B cell (primary cell): ENCODE measurements at places on chromosomes 7 and 10. TPM values are rescaled to one million over a fixed set of nuclear protein-coding genes. Genes with fewer than 3 reads are reported as not detected.

The RSPH10B gene
- 0.20 TPM in 1 of 2 replicates, not detected in the other for total RNA-seq

The TDRD1 gene
- total RNA-seq, result 0.22 and 0.29 TPM in 2 replicates

The CYP3A7 gene
- not detected in 2 replicates for total RNA-seq

The FAM221A gene
- total RNA-seq, result 10.7 and 10.8 TPM in 2 replicates

The RASA4B gene
- total RNA-seq, result 15.6 and 20.6 TPM in 2 replicates

The GPNMB gene
- 1.9 and 2.6 TPM in 2 replicates for total RNA-seq

The TLL2 gene
- 0.47 and 0.51 TPM in 2 replicates for total RNA-seq

DNA sequence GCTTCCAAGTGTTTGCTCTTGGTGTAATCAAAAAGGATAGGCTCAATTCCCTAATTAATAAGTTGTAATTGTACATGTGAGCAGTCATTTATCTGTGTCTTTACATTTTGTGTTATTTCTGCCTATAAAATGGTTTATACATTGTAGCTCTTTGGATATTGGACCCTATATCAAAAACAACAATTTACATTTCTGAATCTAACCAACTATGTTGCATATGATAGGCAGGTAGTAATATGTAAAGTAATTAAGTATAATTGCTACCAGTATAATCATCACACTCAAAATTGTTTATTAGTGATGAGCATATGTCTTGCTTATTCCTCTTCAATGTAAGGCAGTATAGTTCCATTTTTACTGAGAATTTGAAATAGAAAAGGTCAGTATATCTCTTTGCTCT lies 13.8 kb downstream of the AKR1C1 start:
- DNase-seq, result no peak

GRCh38 chr10:31721096-31721495 lies 207.5 kb downstream of the ARHGAP12 start:
- no peak for DNase-seq

DNA sequence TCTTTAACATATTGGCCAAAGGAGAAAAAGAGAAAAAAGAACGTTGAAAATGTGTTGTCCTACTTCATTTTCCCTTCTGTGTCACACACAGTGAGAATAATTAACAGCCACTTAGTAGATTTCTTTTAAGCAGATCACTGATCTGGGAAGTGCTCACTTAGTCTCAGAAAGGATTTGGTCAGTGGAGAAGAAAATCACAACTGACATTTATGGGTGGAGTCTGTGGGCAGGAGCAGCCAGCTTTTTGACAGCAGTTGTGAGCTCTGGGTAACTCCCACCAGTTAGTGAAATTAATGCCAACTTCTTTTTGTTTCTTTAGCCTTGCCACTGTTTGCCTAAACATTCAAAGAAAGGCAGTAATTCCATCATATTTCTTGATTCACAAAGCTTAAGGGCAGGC lies 49.7 kb downstream of the CDK14 start:
- DNase-seq, result no peak

- no peak for DNase-seq
Measured at GRCh38 chr10:79385804-79386531, 38.7 kb downstream of the PPIF start.

DNA sequence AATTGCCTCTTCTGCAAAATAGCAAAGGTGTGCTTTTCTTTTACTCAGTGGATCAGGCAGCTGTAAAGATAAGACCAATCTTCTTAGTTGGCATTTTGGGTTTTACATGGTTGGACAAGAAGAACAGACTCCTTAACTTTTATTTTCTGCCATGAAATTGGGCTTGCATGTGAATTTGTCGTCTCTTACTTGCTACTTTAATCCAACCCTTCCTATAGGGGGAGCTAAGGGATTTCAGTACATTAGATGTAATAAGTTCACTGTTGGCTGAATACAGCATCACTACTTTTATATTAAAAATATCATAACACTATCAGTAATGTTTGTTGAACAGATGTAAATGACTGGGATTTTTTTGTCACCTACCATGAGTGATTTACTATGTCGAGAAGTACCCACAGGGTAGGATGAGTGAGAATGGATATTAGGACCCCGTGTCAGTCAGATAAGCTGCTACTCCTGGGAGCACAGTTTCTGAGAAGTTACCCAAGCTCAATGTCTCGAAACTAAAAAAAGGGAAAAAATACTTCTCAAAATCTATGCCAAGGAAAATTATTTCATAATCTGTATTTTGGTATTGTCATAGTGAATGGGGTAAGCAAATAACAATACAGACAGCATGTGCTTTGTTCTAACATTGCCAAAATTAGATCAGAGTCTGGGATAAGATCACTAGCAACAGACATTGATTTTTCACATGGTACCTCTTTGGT lies 127.4 kb upstream of the AGR3 start:
- peak; percentile 10 for DNase-seq

DNA sequence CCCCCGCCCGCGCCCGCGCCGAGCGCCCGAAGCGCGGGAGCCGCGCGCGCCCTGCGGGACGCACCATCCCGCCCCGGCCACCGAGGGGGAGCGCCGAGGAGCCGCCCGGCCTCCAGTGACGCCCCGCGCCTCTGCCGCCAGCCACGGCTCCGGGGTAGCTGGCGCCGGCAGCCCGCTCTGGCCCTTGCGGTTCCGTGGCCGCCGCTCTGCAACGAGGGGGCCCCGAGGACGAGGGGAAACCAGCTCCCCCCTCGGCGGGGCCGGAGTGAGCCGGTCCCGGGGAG lies at the start of gene PAXIP1:
PAXIP1 (minus strand) TSS at position 33 of the 284 bp plus-strand sequence. CDS start 195 bp downstream, outside the sequence.
- DNase-seq, result peak; percentile 92

DNA sequence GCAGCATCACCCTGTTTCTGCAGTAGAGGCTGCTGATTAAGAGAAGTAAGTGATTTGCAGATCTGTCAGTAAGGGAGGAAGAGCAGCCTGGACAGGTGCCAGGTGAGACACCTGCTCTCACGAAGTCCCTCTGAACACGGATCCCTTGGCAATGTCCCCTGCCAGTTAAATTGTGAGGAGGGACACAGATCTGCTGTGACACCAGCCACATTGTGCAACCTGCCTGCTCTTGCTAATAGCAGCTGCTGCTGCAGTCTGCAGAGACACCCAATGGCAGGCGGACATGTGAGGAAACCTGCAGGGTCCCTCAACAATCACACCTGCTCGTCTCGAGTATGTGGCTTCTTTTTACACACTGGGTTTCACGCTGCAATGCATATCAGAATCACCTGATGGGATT lies 31.9 kb downstream of the ANXA11 start:
- no peak for DNase-seq

- DNase-seq, result no peak
Measured at GRCh38 chr7:28054531-28055160, 125.9 kb downstream of the JAZF1 start.

DNA sequence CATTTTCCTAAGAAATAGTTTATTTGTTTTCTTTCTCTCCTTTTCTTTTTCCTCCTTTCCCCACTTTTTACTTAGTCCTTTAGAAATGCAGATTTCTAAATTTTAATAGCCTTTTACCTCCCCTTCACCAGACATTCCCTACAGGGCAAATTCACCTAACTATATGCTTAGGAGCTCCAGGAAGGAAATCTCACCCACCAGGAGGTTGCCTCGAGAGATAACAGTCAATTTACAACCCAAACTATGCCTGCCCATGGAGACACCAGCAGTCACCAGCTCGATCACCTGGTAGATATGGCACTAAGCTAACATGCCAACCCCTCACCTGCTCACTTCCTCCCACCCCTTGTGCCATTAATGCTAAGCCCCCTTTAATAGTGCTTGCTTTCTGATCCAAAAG lies 25.2 kb upstream of the CREB3L2 start:
- no peak for DNase-seq

DNA sequence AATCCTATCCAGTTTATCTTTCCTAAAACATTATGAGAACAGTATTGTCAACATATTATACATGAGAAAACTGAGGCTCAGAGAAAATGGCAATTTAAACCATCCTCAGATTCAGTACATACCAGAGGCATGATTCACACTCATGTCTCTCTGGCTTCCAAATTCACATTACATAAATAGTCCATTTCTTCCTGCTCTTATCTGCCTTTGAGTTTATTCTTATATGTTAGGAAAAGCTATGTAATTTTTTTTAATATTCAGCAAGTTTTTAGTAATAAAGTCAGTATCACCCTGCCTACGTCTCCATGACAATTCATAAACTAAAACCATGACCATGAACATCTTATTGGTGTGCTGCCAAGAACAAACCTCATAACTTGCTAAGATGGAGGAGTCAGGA lies 1260.2 kb upstream of the SORCS1 start:
- no peak for DNase-seq

DNA sequence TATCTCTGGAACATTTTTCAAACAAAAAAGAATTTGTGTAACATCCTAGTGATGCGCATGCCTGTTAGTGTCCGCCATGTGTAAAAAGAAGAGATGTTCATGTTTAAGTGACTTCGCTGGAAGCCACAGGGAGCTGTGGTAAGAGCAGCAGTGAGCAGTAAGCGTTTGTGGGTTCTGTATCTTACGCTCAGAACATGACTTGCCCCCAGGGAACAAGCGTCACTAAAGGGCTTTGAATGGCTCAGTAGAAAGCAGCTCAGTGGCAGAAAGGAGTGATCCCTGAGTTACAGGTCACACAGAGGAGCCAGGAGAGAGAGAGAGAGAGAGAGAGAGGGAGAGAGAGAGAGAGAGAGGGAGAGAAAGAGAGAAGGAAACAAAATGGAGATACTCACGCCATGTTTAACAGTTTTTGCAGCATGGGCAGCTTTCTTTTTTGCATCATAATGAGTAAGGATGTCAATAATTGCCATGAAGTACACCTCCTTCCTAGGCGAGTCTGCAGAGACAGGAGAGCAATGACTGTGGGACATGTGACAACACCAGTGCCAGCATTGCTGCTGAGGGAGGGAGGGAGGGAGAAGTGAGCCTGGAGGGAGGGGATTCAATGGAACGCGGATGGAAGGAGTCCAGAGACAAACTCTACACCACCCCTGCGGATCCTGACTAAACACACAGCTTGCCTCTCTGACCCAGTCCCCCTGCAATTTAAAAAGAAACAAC lies 174.6 kb downstream of the PIP4K2A start:
- no peak for DNase-seq

DNA sequence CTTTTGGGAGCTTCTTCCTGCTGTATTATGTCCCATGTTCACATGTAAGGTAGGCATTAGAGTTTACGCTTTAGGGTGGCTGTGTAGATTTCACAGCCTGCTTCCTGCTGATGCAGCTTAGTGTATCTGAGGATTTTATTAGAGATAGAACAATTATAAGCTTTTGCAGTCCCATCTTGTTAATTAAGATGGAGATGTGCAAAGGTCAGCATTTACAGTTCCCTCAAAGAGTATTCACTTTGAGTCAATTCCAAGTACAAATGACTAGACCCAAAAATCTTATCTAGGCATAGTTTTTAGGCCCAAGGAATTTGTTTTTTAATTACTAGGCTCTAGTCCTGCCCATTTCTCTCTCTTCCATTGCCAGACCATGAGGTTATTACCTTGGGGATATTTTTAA lies 239.9 kb upstream of the PHF14 start:
- DNase-seq, result no peak

GRCh38 chr10:120593693-120594092 lies 136.7 kb downstream of the PLPP4 start:
- no peak for DNase-seq

DNA sequence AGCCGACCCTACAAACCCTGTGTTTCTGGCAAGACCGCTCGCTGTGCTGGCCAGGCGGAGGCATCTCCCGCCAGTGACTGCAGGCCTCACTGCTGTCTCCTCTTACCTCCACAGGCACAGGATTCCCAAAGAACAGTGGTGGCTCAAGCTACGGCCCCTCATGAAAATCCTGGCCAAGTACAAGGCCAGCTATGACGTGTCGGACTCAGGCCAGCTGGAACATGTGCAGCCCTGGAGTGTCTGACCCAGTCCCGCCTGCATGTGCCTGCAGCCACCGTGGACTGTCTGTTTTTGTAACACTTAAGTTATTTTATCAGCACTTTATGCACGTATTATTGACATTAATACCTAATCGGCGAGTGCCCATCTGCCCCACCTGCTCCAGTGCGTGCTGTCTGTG lies 36.2 kb downstream of the PITRM1 start:
- no peak for DNase-seq

- DNase-seq, result no peak
Measured at GRCh38 chr10:120473593-120473992, 16.6 kb downstream of the PLPP4 start.

- DNase-seq, result no peak
Measured at GRCh38 chr10:81248886-81249285, 626.1 kb upstream of the NRG3 start.

DNA sequence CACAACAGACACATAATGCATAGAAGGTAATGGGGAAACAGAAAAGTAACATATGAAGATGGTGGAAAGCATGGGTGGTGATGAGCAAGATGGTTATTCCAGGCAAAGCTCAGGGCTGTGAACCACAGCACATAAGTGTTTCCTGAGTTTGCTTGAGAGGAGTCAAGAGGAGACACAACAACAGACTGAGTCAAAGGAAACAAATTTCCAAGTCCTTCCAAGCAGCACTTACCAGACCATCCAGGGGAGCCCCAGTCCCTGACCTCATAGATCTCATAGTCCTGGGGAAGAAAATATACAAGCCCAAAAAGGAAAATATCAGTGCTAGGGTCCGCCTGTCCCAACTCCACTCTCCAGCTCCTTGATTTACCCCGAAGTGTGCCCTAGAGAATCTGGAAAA lies 216.6 kb upstream of the FZD1 start:
- DNase-seq, result no peak

DNA sequence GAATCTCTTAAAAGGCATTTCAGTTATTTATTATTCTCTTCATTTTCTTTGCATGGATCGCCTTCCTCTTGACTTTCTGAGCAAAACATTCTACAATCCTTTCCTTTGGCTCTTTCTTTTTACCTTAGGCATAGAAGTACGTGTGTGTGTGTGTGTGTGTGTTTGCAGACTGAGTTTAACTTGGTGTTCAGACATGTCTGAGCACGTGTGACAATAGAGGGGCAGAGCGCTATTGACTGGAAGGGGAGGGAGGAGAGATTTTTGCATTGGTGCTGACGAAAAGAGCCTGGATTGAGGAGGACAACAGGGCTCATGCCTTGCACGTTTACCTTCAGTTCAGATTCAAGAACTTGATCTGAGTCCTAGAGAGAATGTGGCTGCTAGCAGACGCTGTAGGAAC lies 129.8 kb downstream of the SEC23IP start:
- no peak for DNase-seq

DNA sequence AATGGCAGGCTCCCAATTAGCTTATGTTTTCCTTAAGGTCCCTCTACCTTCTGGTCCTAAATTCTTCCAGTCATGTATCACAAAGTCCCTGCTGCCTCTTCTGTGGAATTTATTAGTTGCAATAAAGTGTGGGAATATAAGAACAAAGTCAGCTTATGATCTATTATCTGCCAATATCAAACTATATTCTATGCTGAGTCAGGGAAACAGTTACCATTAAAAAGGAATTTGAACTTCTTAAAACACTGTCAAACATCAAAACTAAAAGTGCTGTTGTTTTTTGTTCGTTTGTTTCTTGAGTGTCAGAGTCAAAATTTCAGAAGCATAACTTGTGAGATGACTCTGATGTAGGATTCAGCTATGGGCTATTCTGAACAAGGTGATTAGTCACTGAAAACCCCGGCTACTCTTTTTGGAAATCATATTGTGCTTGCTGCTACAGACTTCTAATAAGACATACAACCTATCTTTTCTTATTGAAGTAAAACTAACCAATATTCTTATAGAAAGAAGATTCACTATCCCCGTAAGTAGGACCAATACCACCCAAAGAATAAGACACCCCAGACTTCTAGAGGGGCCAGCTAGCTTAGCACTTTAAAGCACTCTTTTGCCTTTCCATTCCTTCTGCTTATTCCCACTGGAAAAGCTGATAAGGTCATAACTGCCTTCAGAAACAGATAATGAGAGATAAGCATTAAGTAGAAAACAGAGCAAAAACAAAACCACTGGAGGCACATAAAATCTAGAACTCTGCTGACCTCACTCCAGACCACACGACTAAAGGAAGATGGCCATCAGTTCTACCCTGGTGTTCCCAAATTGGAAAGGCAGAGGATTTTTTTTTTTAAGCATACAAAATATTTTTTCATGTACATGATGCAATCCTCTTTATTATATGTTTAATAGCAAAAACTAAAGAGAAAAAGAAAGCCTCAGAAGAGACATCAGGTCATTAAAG lies 370.6 kb downstream of the PARD3 start:
- no peak for DNase-seq
